Glomerular endothelial cell (primary cell): ENCODE measurements at places on chromosomes 6 and 20. TPM values are rescaled to one million over a fixed set of nuclear protein-coding genes. Genes with fewer than 3 reads are reported as not detected.

- DNase-seq: no peak
Observed at GRCh38 chr6:20404641-20405032, 3.0 kb downstream of the E2F3 start.

- DNase-seq: no peak
Observed at GRCh38 chr6:41878246-41878645, 16.9 kb downstream of the USP49 start.

Gene NR2E1
- total RNA-seq: not detected in 2 replicates

- DNase-seq: no peak
Observed at GRCh38 chr20:26167499-26167898, 470.8 kb upstream of the ZNF337 start.

Gene LZTS3
- total RNA-seq: 8.3 and 17.4 TPM in 2 replicates

DNA sequence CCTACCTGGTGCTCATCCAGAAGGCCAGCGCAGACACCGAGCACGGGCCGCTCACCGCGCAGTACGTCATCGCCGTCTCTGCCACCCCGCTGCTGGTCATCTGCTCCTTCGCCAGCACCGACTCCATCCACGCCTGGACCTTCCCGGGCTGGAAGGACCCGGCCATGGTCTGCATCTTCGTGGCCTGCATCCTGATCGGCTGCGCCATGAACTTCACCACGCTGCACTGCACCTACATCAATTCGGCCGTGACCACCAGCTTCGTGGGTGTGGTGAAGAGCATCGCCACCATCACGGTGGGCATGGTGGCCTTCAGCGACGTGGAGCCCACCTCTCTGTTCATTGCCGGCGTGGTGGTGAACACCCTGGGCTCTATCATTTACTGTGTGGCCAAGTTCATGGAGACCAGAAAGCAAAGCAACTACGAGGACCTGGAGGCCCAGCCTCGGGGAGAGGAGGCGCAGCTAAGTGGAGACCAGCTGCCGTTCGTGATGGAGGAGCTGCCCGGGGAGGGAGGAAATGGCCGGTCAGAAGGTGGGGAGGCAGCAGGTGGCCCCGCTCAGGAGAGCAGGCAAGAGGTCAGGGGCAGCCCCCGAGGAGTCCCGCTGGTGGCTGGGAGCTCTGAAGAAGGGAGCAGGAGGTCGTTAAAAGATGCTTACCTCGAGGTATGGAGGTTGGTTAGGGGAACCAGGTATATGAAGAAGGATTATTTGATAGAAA, 2.0 kb downstream of the SLC35D3 start:
- DNase-seq: no peak

DNA sequence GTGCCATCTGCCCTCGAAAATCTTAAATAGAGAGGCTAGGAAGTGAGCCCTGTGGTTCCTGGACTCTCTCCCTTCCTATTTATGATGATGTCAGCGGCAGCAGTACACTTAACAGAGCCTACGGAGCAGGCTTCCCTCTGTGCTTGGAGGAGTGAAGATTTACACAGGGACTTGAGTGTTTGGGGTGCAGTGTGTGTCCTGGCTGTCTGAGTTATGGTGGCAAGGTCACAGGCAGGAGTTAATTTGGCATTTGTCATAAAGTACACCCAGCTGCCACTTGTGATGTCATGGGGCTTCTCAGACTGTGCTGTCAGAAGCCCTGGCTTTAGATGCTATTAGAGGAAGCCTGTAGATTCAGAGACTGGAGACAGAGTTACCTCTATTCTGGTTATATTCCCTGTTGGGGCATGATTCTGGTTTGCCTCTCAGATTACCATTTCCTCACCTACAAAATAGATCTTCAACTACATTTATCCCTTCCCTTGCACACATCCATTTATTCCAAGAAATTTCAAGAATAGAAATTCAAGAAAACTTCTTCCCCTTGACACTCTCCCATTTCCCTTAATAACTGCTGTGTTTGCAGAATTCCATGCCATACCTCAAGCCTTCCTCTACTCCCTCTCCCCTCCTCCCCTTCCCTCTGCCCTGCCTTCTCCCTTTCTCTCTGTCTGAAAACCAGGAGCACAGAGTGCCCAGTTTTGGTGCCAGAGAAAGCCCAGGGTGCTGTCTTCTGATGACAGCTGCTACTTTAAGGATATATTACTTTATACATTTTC, 72.1 kb downstream of the SLC24A3 start:
- no peak for DNase-seq

Gene HLA-DPA1
- 7.3 and 12.8 TPM in 2 replicates for total RNA-seq

Gene PXMP4
- total RNA-seq: 9.2 and 11.5 TPM in 2 replicates

DNA sequence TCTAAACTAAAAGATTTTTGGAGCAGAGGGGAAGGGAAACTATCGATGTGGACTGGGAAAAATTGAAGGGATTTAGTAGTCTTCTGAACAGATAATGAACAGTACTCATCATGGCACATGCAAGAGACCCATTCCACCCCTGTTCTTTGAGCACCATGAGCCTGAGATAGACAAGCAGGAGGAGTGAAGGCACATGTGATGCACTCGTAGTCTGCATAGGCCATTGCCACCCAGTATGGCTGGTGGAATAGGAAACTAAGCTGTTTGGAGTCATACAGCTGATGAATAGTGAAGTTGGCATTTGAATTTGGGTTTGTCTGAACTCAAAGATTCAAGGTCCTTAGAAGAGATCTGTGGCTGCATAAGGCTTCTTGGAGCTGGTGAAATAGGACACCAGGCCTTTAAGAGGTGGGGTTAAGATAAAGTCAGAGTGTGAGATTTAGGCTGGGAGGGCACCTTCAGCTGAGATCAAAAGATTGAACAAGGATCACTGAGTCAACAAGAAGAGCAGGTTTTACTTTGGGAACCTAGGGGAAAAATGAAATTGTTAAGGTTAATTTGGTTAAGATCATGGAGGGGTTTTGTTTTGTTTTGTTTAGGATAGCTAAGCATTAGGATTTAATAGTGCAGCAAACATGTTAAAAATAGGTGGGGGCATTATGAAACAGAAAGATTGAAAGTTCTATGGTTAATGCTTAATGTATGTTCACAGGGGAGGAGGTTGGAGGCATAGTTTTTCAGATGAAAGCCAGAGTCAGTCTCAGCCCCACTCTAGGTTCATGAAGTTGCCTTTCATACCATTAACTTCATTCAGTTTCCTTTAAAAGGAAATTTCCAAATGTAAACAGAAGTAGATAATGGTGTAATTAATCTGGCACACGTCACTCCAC, 148.8 kb downstream of the ARID1B start:
- DNase-seq: no peak
